ENCODE measurements at places on chromosomes 7 and 10.

DNA sequence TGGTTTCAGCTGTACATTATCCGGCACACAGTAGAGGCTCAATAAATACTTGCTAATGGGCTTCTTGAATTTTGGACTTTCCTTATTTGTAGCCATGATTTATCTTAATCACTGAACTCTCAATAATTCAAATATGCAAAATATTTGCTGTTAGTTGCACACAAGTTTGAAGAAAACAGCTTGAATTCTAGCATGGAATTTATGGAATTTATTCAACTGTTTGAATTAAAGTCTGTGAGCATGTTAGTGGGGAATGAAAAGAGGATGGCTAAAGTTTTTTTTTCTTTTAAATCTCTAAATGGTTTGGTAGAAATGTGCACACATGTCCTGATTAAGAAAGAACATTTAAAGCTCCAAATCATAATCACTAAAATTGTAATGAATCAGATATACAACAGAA, 42.5 kb downstream of the SIRT1 start:
- DNase-seq: no peak

GRCh38 chr7:36306222-36306621, 83.4 kb upstream of the ANLN start:
- DNase-seq: no peak

DNA sequence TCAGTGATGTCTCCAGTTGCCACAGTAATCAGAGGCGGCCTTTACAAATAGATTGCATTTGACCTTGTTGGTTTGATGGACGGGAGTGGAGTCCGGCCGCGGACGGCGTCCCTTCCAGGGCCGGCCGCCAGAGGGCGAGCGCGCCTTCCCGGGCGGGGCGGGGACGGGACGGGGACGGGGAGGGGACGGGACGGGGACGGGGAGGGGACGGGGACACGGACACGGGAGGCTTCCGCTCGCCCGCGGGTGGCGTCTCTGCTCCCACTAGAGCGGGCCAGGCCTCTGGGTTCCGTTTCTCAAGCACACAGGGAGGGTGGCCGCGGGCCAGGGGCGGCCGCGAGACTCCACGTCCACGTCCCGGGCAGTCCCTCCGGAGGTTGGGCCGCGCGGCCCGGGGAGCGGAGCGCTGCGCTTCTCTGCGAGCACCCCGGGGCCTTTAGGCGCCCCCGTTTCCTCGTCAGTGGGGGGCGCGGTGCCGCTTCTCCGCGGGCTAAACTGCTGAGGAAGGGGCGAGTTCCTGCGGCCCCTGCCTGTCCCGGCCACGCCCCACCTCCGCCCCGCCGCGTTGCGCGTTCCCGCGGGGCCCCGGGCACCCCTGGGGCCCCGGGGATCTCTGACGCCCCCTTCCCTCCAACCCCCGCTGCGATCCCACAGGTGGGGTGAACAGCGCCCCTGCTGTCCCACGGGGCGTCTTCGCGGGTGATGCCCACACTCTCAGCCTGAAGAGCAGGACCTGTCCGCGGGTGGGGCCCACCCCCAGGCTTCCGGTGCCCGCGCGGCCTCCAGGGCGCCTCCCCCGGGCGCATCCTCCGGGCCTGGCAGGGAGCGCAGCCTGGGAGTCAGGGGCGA, 84.2 kb upstream of the MKI67 start:
- DNase-seq: no peak

DNA sequence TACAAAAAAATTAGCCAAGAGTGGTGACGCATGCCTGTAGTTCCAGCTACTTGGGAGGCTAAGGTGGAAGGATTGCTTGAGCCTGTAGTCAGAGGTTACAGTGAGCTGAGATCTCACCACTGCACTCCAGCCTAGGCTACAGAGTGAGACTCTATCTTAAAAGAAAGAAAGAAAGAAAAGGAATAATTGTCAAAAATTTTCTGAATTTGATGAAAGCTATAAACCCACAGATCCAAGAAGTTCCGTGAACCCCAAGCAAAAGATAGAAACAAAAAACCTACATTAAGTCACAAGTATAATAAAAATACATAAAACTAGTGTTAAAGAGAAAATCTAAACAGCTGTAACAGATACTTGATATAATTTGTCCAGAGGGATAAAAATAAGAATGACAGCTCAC, 60.1 kb upstream of the KMT2C start:
- DNase-seq: no peak

DNA sequence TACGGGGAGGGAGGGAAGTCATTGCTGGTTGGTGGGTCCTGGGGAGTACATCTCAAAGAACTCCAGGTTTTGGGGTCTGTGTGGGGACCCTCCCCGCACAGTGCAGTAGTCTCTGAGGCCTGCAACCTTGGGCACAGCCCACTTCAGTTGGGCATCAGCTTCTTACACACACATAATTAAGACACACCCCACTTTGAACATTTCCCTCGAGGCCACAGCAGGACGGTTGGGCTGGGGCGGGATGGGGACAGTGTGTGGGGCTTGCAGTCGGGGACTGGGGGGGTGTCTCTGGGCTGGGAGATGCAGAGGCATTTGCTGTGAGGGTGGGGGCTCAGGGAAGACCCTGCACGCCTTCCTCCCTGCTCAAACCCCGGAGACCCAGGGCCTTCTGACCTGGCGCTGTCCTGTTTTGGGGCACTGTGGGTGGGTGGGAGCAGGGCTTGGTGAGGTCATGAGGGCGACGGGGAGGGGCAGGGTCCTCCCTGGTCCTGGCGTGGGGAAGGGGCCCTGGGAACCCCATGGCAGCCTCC, 1.3 kb downstream of the LFNG start:
- DNase-seq: no peak

DNA sequence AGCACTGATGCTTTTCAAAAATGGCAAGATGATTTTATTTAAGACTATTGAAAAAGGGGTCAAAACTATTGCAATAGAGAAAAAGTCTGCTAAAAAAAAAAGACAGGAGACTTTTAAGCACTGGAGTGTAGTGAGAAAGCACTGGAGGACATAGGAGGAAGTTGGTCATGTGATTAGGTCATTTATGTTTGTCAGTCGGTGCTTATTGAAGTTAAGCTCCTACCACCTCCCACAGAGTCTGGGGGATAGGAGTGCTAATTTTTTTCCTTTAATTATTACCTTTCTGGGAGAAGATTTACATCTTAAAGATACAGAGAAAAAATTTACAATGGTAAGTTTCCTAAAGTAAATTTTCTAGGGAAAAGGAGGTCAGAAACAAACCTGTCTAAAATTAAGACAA, 80.2 kb upstream of the TMEM229A start:
- no peak for DNase-seq

GRCh38 chr10:60352105-60352504, 37.6 kb downstream of the ANK3 start:
- no peak for DNase-seq

DNA sequence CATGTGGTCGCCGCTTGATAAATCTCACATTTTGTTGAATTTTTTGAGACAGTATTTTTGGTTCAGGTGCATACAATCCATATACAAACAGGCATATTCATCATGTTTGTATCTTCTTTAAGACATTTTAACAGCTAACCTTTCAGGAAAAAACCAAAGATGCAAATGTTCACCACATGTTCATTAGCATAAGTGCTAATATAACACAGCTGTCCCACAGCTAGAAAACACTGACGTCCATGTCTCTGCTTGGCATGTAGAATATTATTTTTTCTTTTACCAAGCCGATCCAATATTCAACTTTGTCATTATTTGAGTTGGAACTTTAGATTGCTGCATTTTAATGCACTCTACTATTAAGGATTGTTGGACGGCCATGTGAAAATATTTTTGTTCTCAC, 31.2 kb downstream of the BMPER start:
- no peak for DNase-seq

GRCh38 chr10:73798927-73799560, 12.4 kb downstream of the NDST2 start:
- no peak for DNase-seq

- no peak for DNase-seq
Measured at GRCh38 chr10:85527616-85528317, 838.8 kb downstream of the GRID1 start.

- DNase-seq: no peak
Measured at GRCh38 chr10:32956365-32957197, 1.4 kb downstream of the ITGB1 start.

DNA sequence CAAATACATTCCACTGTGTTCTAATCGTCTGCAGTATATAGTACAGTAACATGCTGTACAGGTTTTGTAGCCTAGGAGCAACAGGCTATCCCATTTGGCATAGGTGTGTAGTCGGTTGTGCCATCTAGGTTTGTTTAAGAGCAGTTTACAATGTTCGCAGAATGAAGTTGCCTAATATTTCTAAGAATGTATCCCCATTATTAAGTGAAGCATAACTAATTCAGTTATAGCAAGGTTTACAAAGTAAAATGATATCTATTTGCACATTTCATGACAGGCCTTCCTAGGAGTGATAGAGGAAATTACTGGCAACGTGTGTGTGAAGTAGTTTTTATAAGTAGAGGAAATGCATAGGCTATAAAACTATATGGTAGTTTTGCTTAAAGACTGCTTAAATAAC, 4.0 kb downstream of the CREM start:
- DNase-seq: no peak

DNA sequence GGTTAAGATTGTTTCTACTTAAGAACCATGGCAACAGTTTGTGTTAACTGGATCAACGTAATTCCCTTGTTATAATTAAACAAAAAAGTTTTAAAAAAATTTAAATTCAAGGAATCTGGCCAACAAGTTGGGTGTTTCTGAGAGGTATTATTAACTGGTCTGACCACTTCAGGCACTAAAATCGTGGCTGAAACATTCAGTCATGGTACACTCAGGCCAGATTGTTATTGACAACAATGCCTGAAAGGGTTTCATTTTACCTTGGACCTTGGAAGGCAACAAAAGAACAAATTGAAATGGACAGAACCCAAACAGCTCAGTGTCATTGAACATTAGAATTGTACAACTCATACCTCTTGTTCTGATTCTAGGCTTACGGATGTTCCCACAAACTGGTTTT, 103.3 kb upstream of the ARMC3 start:
- no peak for DNase-seq

DNA sequence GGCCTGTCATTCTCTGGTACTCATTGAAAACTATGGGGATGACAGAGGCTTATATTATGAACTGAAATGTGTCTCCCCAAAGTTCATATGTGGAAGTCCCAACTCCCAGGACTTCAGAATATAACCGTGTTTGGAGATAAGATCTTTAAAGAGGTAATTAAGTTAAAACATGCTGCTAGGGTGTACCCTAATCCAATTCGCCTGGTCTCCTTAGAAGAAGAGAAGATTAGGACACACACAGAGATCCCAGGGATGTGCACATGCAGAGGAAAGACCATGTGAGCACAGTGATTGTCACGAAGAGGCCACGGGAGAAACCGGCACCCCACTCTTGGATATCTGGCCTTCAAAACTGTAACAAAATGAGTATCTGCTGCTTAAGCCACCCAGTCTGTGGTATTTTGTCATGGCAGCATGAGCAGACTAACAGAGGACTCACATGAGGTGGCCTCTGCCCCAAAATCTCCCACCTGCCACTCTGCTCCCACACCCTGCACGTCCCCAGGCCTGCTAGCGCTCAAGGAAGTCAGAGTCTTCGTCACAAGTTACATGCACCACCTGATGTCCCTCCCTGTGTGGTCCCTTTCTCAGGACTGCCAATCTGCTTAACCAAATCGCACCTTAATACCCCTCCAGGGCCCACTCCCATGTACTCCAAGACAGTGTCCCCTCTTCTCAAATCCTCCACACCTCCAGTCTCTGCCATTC, 26.8 kb downstream of the PLAC9 start:
- no peak for DNase-seq

DNA sequence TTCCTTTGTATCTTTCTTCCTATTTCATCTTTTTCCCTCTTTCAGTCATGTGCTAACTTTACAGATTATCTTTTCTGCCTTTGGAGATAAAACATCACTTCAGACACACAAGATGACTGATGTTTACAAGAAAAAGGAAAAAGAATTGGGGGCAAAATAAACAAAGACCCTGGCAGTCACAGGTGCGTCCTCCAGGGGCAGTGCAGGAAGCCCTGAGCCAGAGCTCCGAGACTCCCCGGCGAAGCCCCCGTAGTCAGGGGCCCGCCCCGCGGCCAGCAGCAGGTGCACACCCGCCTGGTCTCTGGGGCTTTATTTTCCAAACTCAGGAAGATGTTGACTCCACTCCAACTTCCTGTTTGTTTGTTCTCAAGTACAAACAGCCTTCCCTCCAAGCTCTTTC, 10.2 kb downstream of the STK32C start:
- no peak for DNase-seq

- no peak for DNase-seq
Measured at GRCh38 chr7:93205046-93205445, 21.2 kb downstream of the HEPACAM2 start.

DNA sequence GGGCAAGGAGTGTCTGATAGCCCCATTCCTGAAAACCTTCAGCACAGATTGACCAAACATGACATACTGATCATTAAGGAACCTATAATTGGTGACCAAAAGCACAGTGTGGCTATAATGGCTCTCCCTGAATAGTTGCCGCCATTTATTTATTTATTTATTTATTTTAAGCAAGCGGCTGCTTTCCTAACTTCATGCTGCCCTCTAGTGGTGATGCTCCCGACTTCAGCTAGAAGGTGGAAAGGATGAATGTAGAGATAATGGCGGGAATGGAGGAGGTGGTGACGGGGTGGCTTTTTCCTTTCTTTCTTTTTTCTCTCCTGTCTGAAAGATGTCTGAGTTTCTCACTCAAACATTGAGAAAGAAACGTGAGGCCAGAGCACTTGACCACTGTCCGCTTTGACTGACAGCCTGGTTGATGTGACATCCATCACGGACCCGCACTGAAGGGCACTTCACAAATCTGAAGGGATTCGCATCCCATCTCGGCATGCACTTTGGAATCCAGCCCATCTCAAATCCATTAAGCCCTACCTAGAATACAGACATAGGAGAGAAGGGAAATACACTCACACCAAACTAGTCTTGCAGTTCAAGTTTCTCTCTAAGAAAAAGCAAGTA, 1090.1 kb downstream of the KCNMA1 start:
- peak; percentile 52 for DNase-seq

DNA sequence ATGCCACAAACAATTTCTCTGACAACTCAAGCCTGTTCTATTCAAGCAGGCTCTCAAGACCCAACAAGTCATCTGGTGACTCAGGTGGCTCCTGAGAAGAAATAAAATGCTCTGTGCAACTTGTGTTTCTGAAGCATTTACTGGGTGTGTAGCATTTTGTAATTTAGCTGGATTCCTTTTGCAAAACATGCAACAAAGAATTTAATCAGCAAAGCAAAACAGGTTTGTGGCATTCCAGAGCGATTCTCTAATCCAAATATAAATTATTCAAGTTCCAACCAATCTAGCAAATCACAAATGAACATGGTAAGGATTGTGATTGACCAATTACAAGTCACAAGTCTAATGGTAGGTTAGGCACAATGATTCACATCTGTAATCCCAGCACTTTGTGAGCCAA, 39.8 kb upstream of the C10orf67 start:
- peak; percentile 27 for DNase-seq

- no peak for DNase-seq
Measured at GRCh38 chr7:85324145-85324799, 137.4 kb upstream of the SEMA3D start.
